ENCODE measurements at places on chromosomes 4 and X.

GRCh38 chr4:24748758-24749350 is 46.5 kb upstream of the SOD3 start:
- no peak for DNase-seq

GRCh38 chr4:55118397-55118796 is 7.0 kb downstream of the KDR start:
- DNase-seq: no peak

DNA sequence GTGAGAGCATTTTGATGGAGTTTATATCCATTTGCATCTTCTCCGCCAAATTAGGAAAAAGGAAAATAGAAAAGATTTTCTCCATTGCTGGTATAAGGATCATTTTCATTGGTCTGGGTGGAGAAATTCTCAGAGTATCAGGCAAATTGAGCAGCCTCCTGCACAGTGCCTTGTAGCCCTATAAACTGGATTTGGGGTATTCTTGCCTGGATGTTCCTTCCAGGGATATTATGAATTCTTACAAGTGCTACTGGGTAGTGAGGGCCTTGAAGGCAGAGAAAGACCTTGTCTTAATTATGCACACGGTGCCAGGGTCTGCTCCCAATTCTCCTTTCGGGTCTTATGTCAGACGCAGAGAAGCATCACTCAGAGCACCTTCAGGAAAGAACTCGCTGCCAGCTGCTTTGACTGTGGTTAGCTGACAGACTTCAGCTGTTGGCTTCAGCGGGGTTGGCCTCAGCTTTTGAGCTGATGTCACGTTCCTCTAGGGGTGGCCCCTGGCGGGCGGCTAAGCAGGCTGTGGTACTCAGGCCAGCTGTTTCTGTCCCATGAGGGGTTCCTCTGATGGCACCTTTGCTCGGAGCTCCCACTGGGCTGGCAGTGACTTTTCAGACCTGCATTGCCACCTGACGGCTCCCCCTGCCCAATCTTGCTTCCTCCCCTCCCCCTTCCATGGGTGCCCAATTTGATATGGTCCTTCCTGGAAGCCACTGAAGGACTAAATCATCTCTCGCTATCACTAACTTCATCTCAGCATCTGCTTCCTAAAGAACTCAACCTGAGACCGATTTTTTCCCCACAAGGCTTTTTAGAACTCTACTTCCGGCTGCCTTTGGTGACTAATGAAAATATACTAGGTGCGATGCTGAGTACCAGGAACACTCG is 519.5 kb downstream of the BCOR start:
- DNase-seq: no peak

DNA sequence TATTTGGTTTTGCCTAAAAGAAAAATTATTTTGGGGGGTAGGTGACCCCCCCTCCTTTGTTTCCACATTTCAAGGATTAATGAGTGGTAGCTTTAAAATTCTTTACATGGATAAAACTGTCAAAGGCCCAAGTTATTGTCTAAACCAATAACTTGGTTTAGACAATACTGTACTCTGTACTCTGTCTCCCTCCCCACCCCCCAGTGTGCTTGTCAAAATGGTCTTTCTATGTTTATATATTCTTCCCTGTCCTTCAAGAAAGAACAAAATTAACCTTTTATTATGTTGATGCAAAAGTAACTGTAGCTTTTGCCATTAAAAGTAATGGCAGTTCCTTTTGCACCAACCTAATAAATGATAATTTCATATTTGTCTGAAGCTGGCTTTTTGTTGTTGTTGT is 9.5 kb upstream of the RGN start:
- DNase-seq: no peak

- no peak for DNase-seq
These were observed 68.1 kb downstream of the DRD5 start for GRCh38 chr4:9849538-9849920.

DNA sequence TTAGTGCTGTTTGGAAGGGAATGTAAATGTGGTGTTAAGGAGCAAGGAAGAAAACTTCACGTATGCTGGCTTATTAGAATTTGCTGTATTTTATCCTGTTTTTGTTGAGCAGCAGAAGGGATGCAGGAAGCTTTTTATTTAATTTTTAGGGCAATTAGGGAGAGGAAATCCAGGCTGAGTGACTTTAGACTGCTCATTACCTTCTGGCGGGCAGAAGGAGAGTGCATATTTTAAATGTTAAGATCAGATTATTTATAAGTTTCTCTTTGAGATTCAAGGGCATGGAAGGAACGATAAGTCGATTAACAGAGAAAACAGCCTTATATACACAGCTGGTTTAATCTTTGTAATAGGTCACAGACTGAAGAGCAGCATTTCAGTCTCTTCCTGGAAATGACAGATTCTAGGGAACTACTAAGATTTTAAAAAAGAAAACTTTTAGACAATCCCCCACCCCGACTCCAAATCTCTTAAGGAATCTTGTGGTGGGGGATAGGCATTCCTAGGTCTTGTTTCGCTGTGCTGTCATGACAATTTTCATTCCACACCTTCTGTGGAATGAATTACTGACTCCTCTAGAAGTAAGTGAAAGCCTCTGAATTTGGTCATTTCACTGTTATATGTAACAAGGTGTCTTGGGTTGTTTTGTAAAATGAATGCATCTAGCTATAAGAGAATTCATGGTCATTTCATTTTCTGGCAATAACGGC is 402.5 kb downstream of the RAPGEF2 start:
- no peak for DNase-seq

DNA sequence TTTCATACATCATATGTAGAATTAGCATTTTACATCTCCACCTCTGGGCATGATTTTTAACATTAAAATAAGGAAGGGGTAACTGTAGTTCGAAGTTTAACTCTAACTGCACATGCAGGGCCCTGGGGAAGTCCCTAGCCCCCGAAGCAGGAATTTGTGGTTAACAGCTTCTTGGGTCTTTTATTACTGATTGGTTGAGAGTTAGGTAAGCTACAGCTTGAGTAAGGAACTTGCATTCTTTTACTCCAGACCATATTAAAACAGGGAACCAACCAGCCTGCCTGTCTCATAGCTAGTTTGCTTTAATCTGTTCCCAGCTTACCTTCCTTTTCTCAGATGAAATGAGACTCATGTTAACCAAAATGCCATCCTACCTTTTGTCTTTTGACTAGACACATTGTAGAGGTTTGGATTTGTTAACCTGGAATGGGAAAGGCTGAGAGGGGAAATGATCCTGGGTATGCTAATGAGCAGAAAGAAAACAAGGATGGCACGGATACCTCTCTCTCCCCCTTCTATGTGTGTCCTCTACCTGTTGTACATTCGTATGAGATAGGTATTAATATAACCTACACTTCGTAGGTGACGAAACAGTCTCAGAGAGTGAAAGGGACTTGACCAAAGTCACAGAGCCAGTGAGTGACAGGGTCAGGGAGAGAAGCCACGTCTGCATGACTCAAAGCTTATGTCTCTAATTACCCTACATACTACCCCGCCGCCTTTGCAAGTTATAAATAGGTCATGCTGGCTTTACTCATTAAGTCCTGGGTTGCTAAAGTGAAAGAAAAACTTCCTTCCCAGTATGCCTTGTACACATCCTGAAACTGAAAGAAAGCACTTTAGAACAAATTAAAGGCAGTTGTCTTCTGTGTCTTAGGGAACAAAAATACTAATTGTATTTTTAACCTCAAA is 119.5 kb upstream of the AFF2 start:
- peak; percentile 21 for DNase-seq

- no peak for DNase-seq
These were observed 47.8 kb downstream of the SLC9A7 start for GRCh38 chrX:46710927-46711623.

DNA sequence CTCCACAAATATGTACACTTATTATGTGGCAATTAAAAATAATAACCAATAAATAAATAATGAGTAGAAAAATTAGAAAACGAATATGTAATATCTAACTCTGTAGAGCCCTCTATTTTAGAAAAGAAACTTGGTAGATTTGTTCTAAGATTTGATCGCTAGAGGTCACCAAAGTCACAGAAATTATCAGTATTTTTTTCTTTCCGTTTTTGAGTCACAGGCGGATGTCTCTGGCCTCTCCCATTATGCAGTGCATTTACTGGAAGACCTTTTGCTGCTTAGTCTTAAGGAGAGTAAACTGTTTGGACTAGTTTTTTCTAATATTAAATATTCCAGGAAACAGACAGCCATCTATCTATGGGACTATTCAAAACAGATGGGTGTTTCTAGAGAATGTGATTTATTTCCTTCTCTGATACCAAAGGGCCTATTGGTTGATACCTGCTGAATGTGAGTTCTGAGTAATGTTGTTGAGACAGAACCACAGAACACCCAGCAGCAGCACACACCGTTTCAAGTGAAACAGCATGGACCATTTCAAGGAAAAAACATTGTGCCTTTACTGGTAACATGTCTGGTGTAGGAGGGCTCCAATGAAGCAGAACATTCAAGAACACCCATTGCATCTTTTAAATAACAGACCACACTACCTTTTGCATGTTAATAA is 34.0 kb upstream of the GYPA start:
- no peak for DNase-seq

DNA sequence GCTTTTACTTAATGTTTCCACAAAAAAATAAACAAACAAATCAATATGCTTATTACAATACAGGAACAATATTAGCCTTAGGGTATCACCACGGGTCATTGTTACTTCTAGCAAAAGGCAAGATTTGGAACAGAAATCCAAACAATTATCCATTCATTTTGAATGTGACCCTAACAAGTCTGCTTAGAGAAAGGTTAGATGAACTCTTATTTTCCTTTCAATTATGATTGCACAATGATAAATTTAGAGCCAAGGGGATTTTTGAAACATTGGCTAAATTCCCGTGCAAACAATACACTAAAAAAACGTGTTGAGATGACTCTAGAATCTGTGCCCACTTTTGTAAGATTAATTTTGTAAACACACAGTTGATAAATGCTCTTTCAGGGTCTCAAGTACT is 474.7 kb downstream of the PCDH7 start:
- DNase-seq: no peak

DNA sequence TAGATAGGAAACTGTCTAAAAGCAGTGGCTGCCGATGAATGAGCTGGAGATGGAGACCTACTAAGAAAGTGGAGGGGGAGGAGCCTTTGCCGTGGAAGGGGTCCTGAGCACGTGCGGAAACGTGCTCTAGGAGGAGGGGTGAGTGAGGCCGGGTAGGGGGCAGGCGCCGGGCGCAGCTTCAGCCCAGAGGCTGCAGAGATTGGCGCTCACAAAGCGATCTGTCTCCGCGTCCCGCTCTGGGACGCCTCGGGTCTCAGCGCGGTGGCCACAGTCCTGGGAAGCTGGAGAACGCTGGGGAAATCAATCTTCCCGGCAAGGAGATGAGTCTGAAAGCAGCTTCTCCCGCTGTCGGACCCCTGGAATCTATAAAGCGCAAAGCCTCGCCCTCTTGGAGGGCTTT is 444 bp upstream of the ARHGAP6 start:
- DNase-seq: no peak

- DNase-seq: no peak
These were observed 32.4 kb upstream of the UGDH start for GRCh38 chr4:39559626-39560025.

DNA sequence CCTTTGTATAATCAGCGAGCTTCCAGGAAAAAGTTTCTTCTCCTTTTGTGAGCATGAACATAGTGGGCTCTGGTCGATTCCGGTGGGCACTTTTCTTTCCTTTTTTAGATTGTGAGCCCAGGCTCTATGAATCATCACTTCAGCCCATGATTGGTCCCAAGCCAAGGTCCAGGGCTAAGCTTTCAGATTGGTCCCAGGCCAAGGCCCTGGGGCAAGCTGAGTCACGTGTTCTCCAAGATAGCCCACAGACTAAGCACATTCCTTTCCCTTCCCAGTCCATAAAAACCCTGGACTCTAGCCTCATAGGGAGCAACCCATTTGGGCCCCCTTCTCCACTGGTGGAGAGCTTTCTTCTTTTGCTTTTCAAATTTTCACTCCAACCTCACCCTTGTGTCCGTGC is 430.5 kb downstream of the NAP1L3 start:
- no peak for DNase-seq

DNA sequence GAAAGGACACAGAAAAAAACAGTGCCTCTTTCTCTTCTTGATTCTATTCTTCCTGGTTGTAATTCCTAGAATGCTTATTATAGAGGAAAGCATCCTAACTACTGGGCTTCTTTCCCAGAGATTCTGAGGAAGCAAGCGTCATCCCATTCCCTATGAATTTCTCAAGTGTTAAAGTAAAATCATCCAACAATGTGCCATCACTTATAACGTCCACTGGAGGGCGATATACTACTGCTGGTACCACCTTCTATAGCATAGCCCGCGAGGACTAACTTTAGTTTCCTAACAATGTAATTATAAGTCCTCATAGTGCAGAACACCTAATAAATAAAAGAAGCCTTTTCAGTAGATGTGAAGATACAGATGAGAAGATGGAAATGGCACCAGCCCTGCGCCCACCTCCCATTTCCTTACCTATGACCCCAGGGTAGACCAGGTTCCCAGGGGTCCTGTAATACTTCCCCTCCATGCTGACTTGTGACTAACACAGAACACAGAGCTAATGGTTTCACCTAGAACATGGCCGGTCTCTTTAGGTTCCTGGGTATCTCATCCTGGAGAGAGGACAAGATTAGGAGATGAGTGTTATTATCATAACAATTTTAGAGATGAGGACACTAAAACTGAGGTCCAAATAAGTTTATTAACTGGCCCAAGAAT is 4.2 kb downstream of the CENPVL3 start:
- no peak for DNase-seq

GRCh38 chr4:25694466-25694865 is 38.8 kb downstream of the SLC34A2 start:
- no peak for DNase-seq

DNA sequence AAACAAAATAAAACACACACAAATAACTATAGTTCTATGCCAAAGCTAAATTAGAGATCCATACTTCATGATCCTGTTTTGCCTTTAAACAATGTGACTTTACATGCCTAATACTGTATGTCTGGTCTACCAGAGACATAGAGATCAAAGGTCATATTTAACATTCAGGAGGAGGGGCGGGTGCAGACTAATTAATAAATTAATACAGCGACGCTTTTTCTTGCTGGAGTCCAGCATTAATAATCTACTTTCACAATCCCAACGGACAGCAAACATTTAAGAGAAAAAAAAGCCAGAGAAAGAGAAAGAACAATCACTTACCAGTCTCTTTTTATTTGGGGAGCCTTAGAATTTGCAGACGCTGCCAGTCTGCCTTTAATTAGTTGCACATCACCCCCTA is 509 bp downstream of the CXXC4 start:
- no peak for DNase-seq

DNA sequence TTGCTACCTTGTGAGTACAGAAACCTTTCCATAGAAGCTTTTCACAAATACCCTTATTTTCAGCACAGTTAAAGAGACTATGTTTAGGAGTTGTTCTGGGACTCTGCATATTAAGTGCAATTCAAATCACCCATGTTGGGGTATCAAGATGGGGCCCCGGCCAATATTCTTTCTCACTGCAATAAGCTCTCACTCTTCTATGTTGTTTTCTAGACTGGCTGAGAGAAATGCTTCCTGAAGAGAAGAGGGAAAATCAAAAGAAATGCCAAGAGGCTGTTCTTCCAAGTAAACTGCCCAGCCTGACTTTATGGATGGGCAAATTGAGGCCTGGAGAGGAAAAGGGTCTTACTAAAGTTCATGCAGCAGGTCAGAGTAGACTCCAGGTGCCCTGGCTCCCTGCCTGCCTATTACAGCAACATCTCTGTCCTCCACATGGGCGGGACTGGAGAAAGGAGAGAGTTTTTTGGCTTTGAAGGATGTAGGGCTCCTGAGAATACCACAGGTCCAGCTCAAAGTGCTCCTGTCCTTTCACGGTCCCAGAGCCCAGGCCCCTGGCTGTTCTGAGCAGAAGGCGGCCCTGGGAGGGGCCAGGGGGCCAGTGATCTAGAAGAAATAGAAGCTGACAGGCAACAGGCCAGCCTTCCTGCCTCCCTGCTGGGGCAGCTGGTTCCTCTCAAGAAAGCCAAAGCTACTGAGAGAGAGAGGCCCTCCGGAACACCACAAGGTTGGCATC is 745 bp upstream of the IQSEC2 start:
- no peak for DNase-seq

All from kidney epithelial cell (primary cell).